Stimulated activated CD4-positive, alpha-beta T cell treated with anti-CD3 and anti-CD28 coated beads, Interleukin-15, amount 100 ng/mL, for 48 hours (primary cell): ENCODE measurements at places on chromosomes 3 and 15.

- no peak for DNase-seq
Measured at GRCh38 chr3:183880121-183880520, 4.6 kb downstream of the PARL start.

- DNase-seq = no peak
Measured at GRCh38 chr3:64316971-64317370, 91.7 kb upstream of the PRICKLE2 start.

DNA sequence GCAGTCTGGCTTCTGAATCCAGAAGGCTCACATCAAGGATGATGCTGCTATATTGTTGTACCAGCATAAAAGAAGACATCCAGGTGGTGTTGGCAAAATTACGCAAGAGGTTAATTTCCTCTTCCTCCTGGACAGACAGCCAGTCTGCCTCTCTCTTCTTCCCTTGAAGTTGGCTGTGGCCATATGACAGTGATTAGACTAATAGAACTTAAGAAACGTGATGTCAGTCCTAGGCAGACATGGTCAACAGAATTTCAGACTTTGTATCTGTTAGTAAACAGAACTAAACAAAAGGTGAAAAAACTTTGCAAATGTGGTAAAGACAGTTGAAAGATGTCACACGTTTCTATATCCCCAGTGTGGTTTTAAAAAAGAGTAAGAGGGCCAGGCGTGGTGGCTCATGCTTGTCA lies 465.2 kb upstream of the NR2F2 start:
- DNase-seq = no peak

- no peak for DNase-seq
Measured at GRCh38 chr15:67915461-67916374, 75.9 kb upstream of the RNU6-1 start.
